GM04504 (cell line): ENCODE measurements at places on chromosomes 2 and 18.

DNA sequence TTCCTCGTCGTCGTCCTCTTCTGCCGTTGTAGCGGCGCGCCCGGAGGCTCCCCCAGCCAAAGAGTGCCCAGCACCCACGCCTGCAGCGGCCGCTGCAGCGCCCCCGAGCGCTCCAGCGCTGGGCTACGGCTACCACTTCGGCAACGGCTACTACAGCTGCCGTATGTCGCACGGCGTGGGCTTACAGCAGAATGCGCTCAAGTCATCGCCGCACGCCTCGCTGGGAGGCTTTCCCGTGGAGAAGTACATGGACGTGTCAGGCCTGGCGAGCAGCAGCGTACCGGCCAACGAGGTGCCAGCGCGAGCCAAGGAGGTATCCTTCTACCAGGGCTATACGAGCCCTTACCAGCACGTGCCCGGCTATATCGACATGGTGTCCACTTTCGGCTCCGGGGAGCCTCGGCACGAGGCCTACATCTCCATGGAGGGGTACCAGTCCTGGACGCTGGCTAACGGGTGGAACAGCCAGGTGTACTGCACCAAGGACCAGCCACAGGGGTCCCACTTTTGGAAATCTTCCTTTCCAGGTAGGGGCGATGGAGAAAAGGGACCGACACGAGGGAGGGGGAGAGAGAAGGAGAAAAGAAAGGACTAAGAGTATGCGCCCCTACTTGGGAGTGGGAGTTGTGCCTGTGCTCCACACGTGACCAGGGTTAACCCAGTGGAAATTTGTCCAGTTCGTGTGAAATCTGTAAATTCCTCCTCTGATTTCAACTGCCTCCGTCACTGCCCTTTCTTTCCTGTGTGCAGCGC, 800 bp downstream of the HOXD13 start:
- no peak for DNase-seq

GRCh38 chr18:21472741-21473140, 127.8 kb downstream of the ESCO1 start:
- DNase-seq, result no peak

DNA sequence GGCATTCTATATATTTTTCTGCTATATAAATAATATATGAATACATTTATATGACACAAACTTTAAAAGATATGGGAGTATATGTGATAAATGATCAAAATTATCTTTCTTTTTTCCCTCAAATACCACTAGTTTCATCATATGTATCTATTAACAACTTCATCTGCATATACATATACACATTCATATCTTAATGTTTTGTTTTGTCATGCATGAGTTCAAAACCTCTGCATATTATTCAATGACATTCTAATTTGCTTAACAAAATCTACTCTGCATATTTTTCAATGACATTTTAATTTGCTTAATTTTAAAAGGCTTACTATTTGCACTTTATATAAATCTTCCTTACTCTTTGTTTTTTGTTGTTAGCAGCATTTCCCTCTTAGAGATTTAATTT, 276.2 kb downstream of the PIK3C3 start:
- DNase-seq, result no peak

DNA sequence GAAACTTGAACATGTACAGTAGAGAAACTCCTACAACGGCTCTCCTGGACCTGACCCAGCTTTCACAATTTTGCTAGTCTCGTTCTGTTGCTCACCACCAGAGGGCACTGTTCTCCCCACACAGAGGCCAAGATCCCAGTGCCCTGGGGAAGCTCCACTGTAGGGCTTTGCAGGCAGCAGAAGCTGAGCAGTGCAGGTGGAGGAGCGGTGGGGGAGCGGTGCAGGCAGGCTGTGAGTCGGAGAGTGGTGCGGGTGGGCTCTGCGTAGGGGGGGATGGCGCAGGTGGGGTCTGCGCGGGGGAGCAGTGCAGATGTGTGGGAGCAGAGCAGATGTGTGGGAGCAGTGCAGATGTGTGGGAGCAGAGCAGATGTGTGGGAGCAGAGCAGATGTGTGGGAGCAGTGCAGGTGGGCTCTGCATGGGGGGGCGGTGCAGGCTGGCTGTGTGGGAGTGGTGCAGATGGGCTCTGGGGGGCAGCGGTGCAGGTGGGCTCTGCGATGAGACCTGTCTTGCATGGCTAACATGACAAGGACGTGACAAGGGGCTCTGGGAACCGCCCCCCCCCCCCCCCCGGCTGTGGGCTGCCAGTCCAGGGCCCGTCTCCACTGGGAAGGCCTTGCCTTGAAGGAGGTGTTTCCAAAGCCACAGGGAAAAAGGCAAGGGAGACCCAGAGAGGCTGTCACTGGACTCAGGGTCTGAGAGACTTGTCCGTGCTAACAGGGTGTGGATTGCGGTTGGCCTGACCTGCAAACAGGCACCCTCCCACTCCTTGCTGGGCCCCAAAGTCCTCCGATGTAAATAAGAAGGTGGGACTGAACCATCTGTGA, 7.3 kb downstream of the CYS1 start:
- peak; percentile 62 for DNase-seq

DNA sequence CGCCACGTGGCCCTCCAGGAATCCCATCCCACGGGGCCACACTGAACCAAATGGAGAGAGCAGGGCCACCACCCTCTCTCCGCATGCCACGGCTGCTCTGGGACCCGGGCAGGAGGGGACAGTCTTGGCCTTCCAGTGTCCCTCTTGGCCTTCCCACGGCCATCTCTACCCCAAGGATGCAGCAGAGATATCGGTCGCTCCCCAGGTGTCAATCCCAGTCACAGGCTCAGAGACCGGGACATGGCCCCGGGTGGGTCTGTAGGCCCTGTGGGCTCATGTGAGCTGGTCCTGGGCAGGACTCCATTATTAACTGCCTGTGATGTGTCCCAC, 15.3 kb downstream of the CAPN10 start:
- DNase-seq, result no peak

- peak; percentile 92 for DNase-seq
Measured at GRCh38 chr2:222448748-222449181, 24.4 kb downstream of the SGPP2 start.

GRCh38 chr2:140990416-140990815, 1140.4 kb downstream of the LRP1B start:
- peak; percentile 42 for DNase-seq

DNA sequence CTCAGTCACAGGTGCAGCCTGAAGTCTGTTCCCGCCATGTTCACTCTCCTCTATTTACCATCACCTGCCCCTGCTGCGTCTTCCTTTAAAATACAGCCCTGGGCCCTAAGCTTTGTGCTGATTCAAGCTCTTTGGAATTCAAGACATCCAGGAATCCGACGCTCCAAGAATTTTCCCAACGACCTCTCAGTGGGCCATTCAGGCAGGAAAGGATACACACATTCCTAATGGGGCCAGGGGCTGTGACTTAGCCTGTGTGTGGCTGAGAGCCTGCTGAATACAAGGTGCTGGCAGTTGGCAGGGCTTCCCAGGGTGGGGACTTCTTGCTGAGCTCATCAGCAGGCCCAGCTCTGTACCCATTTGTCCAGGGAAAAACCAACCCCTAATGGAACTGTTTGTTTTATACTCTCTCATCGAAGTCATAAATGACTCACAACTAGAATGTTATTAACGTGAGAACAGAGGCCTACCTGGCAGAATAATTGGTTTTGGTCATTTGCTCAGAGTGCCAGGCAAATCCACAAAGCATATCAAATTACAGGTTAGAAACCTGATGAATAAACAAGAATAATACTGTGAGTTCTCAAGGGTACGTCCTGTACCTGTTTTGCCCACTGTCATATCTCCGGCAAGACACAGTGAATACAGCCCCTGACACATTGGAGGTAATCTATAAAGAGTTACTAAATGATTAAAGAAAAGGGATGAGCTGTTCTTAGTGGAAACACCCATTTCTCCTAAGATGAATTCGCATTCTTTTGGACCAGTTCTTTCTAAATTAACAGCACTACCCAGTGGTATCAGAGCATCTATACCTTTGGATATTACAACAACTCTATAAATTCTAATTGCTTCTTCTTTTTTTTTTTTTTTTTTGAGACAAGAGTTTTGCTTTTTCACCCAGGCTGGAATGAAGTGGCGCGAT, 12.6 kb upstream of the KCMF1 start:
- DNase-seq, result peak; percentile 83

DNA sequence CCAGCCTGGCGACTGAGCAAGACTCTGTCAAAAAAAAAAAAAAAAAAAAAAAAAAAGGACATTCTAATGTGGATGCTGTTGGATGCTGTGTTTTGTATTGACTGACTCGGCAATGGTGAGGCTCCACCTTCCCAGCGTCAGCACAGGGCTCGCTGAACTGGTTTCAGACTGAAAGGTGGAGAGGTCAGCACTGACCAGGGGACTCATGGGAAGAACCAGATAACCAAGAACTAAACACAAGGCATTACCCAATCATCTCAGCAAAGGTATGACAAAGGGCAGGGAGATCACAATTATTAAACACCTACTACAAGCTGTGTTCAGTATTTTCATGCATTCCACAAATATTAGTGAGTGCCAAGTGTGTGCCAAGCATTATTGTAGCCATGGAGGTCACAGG, 103.2 kb downstream of the LRATD1 start:
- no peak for DNase-seq

- DNase-seq, result no peak
Measured at GRCh38 chr2:12479065-12479601, 237.6 kb upstream of the TRIB2 start.

- no peak for DNase-seq
Measured at GRCh38 chr2:68188831-68189230, 31.1 kb downstream of the PNO1 start.

GRCh38 chr18:43879415-43879814, 602.1 kb upstream of the SYT4 start:
- DNase-seq, result no peak

GRCh38 chr2:185757356-185757755, 18.8 kb downstream of the FSIP2 start:
- no peak for DNase-seq
